ENCODE measurements at places on chromosomes 13 and 19. TPM values are rescaled to one million over a fixed set of nuclear protein-coding genes. Genes with fewer than 3 reads are reported as not detected.

The COL5A3 gene
- total RNA-seq = 0.67 TPM

The S1PR5 gene
- total RNA-seq = not detected

The DIS3 gene
- 34.6 TPM for total RNA-seq

The CLEC11A gene
- 4.7 TPM for total RNA-seq

The AP2S1 gene
- 192 TPM for total RNA-seq

The ZNF100 gene
- total RNA-seq = 9.1 TPM

The FARP1 gene
- total RNA-seq = 25.1 TPM

The DLEU7 gene
- total RNA-seq = not detected
